ENCODE measurements at places on chromosomes 11 and 22.

DNA sequence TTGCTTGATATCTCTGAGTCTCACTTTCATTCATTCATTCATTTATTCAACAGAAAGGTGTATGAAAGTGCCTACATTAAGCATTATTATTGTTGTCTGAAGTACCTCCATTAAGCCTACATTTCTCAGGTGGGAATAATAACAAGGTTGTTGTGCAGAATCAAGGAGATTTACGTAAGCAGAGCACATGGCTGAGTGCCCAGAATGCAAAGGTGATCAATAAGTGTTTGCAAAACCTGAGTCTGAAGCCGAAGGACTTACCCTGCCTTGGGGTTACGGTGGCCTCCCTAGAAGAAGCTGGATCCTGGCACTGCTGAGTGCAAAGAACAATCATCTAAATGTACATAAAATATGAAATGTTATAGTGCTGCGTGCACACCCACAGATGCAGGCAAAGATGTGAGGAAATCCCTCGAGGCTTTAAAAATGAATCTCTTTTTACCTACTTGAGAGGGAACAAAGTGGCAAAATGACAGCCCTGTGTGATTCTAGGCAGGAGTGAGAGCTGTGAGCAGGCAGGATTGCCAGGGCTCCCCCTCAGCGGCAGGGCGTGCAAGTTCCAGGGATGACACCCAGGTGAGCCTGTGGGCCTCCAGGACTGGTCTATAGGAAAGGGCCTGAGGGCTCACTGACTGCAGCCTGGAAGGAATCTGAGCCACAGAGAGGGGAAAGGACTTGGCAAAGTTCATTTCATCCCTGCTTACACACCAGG, 133.1 kb upstream of the TBCEL start:
- no peak for DNase-seq

DNA sequence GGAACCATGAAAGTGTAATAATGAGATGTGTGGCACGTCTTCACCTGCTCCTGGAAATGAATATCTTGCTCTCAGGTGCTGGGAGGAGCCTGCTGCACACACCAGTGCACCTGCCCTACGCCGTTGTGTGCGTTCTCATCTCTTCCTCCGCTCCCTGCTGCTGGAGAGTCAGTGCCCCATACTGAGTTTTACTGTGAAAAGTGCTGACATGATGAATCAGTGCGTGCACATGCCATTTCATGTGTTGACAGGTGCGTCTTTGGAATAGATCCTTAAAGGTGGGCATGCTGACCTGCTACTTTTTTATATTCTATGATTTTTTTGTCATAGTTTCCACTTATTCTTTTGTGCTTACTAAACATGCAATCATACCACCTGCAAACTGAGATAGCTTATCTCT, 1015.8 kb downstream of the BRD1 start:
- DNase-seq = no peak

DNA sequence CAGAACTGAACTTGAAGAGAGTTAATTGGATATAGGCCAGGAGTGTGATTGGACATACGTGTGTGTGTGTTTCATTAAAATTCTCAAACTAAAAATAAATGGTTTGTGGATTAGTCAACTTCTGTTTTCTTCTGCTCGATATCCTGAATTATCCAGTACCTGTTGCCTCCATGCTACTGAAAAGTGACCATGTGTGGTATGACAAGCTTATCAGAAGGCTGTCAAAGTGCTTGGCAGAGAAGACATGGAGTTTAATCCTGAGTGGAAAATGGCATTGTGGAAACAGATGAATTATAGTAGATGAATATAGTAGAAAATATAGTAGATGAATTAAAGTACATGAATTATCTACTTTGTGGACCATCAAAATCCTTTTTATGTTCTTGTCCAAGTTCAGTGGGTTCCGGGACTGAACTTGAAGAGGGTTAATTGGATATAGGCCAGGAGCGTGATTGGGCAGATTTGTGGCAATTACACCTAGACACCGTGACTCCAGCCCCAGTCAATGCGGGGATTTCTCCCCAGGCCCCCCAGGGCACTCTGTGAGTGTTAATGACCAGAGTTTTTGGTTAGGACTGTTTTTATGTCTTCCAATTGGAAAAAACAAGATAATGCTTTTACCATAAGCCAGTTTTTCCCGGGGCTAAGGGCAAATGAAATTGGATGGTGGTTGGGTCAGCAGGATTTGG, 30.1 kb downstream of the GRAMD1B start:
- DNase-seq = no peak

DNA sequence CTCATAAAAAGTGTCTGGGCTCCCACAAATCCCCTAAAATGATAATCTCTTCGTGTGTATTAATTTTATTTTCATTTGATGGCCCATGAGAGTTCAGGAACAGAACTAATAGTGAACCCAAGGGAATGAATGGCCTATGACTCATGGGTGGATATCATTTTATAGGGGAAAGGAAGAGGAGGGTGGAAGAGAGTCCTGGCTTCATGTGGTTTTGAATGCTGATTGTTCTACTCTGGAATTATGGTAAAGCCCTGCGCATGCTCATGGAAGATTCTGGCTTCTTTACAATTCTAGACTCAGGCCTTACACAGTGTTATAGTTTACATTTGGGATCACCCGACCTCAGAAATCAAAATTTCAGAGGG, 35.2 kb downstream of the MAML2 start:
- DNase-seq = peak; percentile 87

DNA sequence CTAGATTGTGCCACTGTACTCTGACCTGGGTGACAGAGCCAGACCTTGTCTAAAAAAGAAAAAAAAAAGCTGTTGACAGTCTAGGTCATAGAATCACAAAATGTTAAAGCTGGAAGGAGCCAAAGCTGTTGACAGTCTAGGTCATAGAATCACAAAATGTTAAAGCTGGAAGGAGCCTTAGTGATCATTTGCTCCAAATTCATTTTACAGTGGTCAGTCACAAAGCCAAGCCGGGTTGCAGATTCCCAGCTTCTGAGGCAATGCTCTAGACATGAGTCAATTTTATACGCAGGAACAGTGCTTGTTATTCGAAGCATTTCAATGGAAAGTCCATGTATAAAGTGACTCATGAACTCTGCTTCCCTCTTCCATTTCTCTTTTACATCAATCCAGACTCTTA, 47.4 kb downstream of the SYT13 start:
- DNase-seq = peak; percentile 32

- peak; percentile 86 for DNase-seq
Measured at GRCh38 chr22:37032535-37033460, 13.3 kb downstream of the MPST start.

GRCh38 chr11:57601297-57601696, 3.8 kb downstream of the SERPING1 start:
- DNase-seq = peak; percentile 5

DNA sequence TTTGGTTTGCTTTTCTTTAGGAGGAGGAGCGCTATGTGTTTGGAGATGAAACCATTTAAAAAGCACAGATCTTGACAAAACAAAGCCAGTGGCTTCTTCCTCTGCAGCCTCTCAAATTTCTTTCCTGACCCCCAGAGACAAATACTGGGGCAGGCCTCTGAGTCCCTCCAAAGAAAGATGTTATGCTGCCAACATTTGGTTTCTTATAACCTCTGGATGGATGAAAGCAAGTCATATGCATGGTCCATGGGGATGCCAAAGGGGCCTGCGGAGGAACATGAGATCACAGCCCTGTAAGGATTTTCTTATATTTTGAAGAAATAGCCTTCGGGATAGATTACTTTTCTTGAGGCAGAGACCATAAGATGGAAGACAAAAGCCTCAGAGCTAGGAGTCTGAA, 179.1 kb downstream of the TENM4 start:
- DNase-seq = no peak

DNA sequence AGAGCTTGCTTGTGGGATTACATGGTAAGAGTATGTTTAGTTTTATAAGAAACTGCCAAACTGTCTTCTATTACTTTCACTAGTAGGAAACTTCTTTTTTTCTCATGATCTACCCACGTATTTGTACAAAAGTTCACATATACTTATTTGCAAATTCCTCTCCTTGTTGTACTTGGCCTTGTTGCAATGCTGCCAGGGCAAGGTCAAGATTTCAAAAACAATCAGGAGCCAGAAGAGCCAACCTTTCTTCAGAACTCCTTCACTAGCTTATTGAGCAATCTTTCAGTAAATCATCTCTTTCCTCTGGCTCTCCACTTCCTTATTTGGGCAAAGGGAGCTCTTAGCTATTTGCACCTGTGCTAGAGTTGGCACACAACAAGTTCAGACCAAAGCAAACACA, 9.7 kb downstream of the SRSF8 start:
- peak; percentile 58 for DNase-seq

- no peak for DNase-seq
Measured at GRCh38 chr11:33540946-33541915, 159.4 kb downstream of the C11orf91 start.

- DNase-seq = no peak
Measured at GRCh38 chr22:17629641-17630040, 1.1 kb upstream of the ATP6V1E1 start.

- DNase-seq = no peak
Measured at GRCh38 chr11:1425006-1425405, 35.3 kb downstream of the BRSK2 start.

DNA sequence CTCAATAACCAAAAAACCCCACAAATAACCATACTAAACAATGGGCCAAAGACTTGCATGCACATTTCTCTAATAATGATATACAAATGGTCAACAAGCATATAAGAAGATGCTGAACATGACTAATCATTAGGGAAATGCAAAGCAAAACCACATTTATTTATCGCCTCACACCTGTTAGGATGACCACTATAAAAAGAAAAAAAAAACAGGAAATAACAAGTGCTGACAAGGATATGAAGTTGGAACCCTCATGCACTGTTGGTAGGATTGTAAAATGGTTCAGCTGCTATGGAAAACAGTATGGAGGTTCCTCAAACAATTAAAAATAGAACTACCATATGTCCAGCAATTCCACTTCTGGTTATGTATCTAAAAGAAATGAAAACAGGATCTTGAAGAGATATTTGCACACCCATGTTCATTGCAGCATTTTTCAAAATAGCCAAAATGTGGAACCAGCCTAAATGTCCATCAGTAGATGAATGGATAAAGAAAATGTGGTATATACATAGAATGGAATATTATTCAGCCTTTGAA, 66.2 kb downstream of the AMBRA1 start:
- DNase-seq = no peak

DNA sequence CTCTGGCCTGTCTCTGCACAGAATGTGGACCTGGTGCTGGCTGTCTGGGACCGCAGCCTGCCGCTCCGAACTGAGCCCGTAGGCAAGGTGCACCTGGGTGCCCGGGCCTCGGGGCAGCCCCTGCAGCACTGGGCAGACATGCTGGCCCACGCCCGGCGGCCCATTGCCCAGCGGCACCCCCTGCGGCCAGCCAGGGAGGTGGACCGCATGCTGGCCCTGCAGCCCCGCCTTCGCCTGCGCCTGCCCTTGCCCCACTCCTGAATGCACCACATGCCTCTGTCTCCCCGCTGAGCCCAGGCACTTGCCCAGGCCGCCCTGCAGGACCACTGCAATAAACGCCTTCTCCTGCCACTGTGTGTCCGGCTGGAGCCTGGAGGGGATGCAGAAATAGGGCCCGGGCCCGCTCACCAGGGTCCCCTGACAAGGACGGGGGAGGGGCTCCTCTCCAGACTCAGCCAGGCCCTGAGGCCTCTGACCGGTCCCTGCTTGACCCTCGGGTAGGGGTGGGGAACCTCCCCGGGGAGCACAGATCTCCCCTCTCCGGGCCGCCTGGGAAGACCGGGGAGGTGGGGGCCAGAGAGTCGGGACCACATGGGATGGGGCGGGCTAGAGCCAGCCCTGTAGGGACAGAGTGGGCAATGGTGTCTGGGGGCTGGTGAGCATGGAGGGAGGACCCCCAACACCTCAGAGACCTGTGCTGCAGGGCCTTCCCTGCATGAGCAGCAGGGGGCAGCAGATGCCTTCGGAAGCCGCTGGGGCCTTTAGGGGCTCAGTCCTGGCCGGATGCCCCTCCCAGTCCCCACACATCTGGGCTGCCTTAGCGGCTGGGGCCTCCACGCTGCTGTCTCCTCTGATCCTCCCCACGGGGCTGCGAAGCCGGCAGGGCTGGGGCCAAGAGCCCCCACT, 1.4 kb upstream of the TNNI2 start:
- peak; percentile 32 for DNase-seq

GRCh38 chr11:921921-922678, 3.6 kb upstream of the AP2A2 start:
- DNase-seq = no peak

DNA sequence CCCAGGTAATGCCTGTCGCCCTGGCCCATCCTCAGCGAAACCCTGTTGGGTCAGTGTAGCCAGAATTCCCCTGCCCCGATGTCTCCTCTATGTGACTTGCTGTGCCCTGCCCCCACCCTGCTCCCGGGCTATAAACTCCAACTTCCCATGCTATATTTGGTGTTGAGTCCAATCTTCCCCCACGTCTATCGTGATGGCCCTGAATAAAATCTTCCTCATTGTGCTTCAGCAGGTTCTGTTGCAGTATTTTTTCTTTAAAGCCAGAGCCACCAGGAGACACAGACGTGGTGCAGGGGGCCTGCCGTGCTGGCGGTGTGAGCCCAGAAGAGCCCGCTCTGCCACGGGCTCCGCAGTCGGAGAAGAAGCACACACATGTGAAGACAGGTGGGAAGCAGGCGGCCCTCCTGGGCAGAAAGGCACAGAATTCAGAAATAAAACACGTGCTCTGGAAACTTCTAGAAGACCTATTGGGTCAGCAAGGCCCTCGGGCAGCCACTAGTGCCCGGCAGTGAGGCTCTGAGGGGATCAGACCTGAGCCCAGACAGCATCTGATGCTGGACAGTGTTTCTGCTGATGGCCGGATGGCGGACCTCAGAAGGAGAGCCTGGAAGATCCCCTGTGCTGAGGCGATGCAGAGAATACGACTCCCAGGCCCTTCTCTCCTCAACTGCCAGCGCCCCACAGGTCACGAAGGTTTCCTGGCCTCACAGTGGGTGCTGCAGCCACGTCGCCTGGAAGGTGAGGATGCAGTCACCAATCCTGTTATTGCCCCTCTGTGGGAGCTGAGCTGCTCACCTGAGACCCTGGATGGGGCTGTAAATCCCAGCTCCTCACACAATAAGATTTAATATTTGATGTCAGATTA, 501.9 kb downstream of the BRD1 start:
- no peak for DNase-seq

DNA sequence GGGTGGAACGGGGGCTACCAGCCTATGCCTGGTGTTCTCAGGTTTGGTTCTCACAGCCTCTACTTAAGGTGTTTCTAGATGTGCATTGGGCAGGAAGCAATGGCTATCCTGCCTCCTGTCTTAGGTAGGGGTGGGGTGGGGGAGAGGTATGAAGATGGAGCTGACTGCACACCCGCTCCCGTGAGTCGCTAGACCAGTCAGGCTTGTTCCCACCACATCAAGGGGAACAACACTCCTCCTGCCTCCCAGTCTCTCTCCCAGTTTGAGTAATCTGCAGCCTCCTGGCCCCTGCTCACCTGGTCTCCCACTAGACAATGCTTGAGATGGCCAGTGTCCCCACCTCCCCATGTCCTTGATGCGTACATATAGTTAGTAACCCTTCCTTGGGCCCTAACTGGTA, 79.3 kb upstream of the TENM4 start:
- DNase-seq = no peak

GRCh38 chr11:32099516-32099915, 8.6 kb downstream of the RCN1 start:
- no peak for DNase-seq

Data from AG10803 (cell line).